ENCODE measurements at places on chromosomes 2 and 18.

- no peak for DNase-seq
These were observed 243.2 kb upstream of the KCNH7 start for GRCh38 chr2:163081754-163082153.

DNA sequence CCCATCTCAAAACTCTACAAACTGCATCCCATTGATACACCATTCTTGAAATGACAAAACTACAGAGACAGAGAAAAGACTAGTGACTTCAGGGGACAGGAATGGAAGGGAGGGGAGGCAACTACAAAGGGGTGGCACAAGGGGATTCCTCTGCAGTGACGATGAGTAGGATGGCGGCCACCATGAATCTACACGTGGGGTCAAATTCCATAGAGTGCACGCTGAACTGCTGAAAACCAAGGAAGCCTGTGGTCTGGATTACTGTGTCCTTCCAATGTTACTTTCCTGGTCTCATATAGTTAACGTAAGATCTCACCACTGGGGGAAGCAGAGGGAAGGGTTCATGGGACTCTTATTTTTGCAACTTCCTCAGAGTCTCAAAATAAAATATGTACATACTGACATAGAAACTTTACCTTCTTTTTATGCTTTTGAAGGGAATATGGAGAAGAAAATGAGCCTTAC lies 23.6 kb downstream of the COX7A2L start:
- no peak for DNase-seq

DNA sequence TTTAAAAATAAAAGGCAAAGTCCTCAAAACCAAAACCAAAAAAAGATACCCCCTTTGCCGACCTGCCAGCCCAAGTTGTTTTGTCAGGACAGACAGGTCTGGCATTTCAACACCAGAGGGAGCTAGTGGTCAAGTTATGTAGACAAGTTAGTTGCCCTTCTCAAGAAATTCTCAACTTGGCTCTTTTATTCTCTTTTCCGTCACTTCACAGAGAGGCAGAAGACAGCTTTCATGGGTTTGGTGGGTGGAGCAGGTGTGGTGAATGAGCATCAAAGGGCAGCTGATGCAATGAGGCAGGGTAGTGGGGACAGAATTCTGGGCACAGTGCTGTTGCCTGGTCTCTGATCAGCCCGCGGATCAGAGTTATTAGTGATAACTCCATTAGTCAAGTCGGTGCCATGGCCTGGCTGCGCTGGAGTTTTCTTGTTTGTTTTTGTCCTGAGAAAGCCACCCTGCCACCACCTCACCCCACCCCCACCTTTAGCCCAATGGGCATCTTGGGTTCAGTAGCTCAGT lies 303.7 kb upstream of the EPAS1 start:
- peak; percentile 46 for DNase-seq

DNA sequence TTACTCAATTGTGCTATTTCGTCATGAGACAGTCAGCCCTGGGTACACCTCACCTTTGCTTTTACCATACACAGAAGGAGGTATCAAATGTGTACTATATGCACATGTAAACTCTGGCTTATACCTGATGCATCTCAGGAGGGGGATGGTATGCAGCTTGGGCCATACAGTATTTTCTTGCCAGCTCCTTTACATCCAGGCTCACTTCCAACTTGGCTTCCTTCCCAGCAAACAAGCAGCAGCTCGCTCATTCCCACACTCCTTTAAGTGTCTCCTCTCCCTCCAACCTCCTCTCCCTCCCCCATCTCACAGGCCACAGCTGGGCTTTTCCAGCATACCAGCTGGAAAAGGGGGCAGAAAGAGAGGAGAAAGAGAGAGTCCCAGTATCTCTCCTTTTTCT lies 9.6 kb downstream of the MARCHF4 start:
- DNase-seq = no peak

GRCh38 chr2:45627911-45628310 lies 16.8 kb upstream of the SRBD1 start:
- DNase-seq = no peak

All from CD4-positive, alpha-beta T cell (primary cell).